ENCODE measurements at places on chromosomes 3 and 15.

GRCh38 chr3:134294302-134295280 lies 43.9 kb upstream of the RYK start:
- DNase-seq, result no peak

GRCh38 chr3:95197661-95198060 lies 1134.8 kb downstream of the NSUN3 start:
- DNase-seq, result no peak

GRCh38 chr3:45082142-45082538 lies 56.0 kb downstream of the CLEC3B start:
- DNase-seq, result no peak

GRCh38 chr3:38992117-38992760 lies 59.5 kb downstream of the SCN11A start:
- DNase-seq, result no peak

- DNase-seq, result no peak
Measured at GRCh38 chr3:112377568-112378071, 44.7 kb downstream of the CD200 start.

DNA sequence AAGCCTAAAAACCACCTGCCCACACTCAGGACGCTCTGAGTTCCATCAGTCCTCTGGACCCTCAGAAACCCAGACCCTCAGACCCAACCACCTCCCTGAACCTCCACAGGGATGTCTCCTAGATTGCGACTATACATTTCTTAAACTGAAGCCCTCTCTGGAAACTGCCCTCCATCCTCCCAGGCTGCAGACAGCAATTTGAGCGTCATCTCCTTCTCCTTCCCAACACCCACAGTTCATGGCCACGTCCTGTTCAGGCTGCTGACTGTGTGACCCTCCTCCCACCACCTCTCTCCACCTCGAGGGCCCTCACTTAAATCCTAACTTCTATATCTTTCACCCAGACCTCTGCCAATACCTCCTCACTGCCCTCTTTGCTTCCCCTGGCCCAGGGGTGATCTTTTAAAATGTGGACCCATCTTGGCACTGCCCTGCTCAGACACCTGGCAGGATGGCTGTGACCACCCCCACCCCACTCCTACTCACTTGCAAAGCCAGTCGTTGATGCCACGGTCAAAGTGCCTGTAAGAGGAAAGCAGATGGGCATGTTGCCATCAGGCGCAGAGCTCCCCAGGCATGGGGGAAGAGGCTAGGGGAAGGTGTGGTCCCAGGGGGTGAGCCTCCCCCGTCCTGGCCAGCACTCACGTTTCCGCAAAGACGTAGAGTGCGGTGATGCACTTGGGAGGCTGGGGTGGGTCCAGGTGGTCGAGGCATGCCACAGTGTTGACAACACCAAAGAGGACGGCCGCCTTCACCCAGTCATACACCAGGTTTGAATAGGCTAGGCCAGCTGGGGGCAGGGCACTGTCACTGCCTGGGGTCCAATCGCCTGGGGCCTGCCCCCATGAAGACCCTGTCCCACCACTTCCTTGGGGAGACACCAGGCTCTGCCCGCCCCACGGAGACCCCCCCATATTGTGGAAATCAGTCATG lies 6.0 kb downstream of the HHATL start:
- peak; percentile 79 for DNase-seq

GRCh38 chr3:50600841-50601591 lies 10.6 kb downstream of the CISH start:
- peak; percentile 91 for DNase-seq

DNA sequence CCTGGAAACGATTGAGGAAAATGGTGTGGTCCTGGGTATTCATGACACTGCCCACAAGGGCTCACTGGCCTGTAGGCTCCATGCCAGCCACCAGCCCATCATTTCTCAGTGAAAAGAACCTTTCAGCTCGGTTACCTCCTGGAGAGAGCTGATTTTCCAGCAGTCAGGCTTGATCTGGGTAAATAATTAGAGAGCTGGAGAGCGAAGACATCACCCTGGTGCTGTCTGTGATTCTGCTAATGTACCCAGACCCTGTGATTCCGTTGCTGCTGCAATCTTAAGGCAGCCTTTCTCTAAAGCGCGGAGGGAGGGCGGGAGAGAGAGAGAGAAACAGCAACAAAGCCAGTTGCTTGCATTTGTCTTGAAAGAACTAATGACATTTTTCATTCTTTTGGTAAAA lies 221.9 kb upstream of the TOPAZ1 start:
- DNase-seq, result no peak

DNA sequence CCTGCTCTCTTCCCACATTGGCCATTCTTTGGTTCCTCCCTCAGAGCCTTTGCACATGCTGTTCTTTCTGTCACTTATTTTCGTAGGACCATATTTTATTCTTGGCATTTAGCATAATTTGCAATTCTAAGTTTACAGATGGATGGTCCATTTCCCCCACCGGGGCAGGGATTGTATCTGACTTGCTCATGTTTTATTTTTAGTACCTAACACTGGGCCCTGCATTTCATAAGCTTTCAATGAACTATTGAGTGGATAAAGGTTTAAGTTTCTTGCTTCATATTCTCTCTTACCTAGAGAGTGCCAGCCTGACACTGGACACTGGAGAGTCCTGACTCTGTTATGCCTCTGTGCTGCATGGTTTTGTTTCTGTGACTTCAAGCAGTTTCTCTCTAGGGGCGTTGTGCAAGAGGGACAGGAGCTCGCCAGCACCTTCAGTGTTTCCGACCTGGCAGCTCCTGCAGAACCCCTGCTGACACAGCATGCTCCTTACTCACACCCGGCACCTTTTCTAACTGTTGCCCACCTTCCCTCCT lies 87.4 kb downstream of the FLNB start:
- no peak for DNase-seq

- DNase-seq, result no peak
Measured at GRCh38 chr3:166243511-166243910, 406.3 kb upstream of the BCHE start.

DNA sequence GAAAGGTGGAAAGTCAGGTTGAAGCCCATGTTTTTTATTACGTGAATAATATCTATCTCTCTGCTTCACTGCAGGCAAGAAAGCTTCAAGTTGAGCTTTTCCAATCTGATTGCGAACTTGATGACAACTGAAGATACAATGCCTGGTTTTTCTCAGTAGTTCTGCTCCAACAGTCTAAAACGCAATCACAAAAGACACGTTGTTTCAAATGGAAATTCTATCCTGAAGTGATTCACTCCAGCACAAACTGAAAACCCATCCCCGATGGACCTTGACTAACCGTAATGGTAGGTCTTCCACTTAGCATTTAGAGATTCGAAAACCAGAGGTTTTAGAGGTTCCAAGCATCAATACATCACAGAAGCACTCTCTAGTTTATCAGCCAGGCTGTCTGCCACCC lies 10.6 kb downstream of the B4GALT4 start:
- no peak for DNase-seq

DNA sequence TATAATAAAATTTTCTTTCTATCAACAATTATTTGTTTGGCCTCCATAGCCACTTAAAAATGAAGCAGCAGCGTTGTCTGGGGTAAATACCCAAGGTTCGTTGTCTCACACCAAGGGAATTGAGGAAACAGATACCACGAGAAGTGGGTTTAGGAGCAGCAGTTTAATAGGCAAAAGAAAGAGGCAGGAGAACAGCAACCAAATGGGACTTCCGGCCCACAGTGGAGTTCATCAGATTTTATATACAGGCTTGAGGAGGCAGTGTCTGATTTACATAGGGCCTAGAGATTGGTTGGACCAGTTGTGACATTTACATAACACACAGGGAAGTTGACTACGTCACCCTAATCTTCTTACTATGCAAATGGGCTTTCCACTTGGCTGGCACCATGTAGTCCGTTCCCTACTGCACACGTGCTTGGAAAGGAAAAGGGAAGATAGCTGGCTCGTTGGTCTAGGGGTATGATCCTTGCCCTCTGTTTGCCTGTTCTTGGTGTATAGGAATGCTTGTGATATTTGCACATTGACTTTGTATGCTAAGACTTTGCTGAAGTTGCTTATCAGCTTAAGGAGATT lies 61.5 kb upstream of the SETMAR start:
- DNase-seq, result no peak

DNA sequence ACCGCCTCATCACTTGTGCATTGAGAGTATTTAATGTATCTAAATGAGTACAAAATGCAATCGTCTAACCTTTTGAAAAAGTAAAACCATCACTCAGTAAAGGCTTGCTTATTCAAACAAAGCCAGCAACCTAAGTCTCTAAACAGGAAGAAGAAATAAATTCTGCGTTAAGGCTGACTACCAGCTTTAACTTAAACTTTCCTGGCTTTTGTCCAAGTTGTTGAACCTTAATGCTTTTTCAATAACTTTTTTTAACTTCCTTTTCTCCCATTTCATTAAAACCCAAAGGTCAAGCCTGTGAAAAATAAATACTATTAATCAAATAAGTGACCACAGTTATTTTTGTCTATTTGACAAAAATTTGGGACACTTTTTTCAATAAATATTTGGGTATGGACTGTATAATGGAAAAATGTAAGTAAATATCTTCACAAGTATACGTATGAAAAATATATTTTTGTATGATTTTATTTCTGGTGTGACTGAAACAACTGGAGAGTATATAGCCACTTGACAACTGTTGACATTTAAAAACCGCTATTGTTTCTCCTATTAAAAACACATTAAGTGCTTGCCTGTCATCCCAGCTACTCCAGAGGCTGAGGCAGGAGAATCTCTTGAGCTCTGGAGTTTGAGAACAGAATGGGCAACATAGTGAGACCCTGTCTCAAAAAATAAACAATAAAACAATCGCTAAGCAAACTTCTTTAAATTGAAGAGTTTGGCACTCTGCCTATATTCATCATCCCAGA lies 2.9 kb downstream of the KLHL24 start:
- DNase-seq, result no peak

DNA sequence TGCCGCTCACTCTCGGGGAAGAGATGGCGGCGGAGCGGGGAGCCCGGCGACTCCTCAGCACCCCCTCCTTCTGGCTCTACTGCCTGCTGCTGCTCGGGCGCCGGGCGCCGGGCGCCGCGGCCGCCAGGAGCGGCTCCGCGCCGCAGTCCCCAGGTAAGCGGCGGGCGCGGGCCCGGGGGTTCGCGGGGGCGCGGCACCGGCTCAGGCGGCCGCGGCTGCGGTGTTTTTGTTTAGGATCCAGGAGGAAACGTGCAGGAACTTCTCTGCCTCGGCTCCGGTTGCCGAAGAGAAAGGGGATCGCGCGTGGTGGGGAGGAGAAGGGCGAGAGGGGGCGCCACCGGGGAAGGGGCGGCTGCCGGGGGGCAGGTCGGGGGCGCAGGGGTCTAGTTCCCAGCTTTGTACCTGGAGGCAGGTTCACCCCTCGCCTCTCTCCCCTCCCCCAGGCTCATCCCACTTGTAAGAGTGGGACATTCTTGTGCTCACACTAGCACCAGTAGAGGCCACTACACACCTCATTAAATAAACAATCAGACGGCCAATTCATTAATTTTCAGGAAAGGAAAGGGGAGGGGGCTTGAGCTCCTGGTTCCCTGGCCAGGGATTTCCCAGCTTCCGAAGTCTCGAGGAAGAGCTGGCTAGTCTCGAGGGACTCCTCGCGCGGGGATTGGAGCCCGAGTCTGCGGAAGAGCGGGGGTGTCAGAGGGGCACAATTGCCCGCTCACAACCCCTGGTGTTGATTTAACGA lies 562 bp downstream of the NEO1 start:
- no peak for DNase-seq

DNA sequence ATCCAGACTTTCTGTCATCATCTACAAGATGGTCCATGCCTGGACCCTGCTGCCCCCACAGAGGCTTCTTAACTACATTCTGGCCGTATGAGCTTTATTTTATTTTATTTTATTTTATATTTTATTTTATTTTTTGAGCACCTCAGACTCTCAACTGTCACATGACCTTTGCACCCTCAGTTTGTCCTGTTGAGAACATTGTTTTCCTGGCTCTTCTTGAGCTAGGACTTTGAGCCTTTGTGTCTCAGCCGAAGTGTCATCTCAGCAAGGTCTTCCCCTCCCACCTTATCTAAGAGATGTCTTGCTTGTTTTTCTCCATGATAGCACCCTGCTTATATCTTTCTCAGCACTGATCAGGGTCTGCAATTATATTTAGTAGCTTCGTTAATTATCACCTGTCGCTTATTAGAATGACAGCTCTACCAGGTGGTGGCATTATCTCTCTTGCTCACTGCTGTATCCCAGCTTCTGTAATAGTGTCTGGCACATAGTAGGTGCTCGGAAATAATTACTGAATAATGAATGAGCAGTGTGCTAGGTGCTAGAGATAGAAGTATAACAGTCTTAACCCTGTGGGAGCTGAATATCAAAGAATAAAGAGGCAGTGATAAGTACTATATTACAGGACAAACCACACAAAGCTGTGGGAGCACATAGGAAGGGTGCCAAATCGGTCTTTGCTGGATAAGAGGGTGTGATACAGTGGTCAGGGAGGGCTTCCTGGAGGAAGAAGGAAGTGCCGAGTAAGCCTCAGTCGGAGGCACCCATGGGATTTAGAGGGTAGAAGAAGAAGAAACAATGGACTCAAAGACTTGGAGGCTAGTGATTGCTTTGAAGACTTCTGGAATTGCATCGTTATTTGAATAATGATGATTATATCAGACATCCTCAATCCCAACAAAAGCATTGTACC lies 136.2 kb downstream of the ITPR1 start:
- DNase-seq, result no peak

GRCh38 chr3:47011371-47011770 lies 31.9 kb downstream of the NBEAL2 start:
- DNase-seq, result no peak

All from osteocyte (in vitro differentiated cells).